Suppressor macrophage treated with lipopolysaccharide for 4 hours (primary cell): ENCODE measurements at places on chromosomes 16 and 17.

DNA sequence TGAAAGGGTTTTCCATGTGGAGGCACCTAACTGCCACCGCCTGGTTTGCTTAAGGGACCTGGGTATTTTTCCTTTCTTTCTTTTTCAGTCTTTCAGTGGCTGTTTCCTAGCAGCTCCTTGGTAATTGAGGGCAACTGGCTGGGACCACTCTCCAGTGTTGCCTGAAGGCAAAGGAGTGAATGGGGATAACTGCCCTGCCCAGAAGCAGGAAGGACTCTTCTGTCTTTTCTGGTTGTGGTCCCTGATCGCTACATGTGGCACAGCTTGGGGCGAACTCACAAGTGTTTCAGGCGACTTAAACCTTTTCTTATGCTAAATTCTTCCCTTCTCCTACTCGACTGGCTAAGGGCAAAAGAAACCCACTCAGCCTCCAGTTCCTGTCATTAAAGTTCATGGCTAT lies 10.1 kb upstream of the TMEM98 start:
- no peak for DNase-seq

DNA sequence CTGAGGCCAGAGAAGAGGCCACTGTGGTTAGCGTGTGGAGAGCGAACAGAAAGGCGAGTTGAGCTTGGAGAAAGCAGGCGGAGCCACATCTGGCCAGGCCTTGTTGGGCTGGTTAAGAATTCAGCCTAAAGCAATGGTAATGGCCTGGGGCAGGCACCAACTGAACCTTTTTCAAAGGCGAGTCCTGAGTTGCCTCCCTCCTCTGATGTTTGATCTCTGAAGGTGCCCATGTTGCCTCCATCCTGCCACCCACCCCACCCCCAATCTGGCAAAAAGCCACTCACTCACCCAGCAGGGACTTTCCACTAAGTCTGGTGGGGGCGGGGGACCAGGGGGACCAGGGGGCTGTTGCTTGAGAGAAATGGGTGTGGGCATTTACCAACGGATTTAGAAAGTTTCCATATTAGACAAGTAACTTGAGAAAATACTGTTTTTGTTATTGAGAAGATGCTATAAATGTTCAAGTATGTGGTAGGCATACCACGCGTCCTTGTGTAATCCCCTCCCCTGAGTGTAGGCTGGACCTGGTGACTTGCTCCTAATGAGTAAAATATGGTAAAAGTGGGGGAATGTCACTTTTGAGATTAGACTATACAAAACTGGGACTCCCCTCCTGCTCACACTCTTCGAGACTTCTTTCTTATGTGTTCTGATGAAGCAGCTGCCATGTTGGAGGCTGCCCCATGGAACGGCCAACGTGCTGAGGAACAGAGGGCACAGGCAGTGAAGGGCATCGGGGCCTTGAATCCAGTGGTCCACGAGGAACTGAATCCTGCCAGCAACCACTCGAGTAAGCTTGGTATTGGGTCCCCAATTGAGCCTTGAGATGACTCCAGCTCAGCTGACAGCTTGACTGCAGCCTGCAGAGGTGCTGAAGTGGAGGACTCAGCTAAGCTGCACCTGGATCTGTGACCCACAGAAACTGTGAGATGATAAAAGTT lies 29.9 kb upstream of the TNS4 start:
- DNase-seq: no peak

DNA sequence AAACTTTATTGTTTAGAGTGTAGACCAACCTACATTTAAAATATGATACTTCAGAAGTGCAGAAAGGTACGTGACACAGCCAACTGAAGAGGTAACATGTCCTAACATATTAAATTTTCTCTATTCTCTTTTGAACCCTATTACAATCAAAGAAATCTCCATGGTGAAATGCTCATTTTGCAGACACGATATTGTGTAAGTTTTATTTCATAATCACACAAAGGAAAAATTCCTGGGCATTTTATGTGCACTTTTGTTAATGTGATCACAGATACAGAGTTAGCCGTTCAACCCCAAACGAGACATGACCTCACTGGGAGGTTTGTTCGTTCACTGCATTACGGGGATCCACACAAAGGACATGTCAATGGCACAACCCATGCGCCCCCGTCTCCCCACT lies 21.8 kb downstream of the KCNJ16 start:
- no peak for DNase-seq

- no peak for DNase-seq
Measured at GRCh38 chr17:54259476-54259875, 436.7 kb downstream of the KIF2B start.

DNA sequence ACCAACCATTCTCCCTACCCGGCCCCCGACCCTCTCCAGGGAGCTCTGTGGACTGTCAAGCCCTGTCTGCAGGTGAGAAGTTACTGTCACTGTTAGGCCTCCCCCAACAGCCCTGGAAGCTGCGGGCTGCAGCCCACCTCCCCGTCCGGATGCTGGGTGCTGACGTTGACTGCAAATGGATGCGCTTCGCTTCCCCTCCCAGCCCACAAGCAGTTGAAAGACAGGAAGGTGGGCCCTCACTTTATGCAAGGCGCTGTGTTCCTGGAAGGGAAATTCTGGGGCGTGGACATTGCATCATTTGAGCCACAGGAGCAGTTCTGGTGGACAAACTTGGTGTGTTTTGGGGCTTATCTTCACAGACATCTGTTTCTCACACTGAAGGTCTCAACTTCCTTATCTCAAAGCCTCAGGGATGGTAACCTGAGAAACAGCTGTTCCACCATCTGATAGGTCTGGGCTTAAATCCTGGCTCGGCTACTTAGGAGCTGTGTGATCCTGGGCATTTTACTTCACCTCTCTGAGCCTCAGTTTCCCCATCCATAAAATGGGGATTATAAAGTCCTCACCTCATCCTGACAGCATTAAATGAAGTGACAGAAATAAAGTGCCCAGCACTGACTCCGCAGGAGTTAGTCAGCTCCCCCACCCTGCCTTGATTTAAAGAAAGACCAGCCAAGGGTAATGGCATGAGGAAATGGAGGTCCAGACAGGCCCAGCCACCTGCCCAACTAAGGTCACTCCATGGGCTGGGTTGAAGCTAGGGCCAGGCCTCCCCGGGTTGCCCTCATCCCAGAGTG lies 4.6 kb upstream of the DRC7 start:
- DNase-seq: peak; percentile 19

GRCh38 chr17:9272501-9273200 lies 251.3 kb downstream of the NTN1 start:
- no peak for DNase-seq

DNA sequence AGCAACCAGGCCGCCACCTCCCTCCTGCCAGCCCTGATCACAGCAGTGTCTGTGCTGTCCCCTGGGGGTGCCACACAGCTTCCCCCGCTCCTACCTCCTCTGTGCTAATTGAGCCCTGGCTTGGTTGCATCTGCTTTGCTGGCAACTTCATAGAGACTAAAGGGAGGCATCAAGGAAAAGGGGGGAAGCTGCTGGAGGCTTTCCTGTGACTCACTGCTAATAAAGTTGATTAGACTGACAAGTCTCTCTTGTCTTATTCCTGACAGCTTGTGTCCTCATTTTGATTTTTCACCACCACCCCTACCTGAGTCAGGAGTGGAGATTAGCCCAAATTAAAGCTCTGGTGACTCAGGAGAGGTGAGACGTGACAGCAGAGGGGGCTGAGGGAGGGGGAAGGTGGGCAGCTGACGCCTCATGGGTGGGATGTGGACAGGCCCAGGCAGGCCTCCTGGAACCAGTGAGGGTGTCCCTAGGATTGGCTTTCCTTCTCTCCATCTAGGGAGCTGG lies 310.0 kb downstream of the CBLN1 start:
- DNase-seq: no peak

- no peak for DNase-seq
Measured at GRCh38 chr17:31902693-31903092, 1.2 kb upstream of the UTP6 start.

DNA sequence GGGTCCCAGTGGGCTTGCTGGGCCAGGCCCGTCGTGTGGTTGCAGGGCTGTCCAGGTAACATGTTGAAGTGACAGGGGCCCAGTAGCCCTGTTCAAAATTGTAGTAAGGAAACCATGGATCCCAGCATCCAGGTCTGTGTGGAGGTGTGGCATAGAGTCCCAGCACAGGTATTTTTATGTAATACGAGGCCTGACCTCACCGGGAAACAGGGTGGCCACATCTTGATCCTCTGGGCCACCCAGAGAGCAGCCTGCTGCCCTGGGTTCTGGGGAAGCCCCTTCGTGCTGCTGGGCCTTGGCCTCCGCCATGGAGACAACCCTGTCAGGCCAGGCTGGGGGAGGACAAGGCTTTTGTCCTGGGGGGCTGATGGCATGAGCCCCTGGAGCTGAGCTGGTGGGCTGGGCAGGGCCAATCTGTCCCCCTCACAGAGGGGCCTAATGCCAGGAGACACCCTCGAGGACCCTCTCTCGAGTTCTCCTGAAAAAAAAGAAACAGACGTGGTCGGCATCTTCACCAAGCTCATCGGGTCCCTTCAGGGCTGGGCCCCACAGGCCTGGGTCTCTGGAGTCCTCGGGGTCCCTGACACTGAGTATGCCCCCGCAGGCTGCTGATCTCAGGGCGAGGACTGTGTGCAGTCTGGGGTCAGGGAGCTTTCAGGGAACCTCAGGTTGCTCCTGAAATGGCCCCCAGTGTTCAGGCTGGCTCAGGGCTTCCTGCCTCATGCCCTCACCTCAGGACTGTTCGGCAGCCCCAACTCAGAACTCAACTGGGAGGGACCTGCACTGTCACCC lies 47.8 kb downstream of the TNFRSF13B start:
- no peak for DNase-seq

DNA sequence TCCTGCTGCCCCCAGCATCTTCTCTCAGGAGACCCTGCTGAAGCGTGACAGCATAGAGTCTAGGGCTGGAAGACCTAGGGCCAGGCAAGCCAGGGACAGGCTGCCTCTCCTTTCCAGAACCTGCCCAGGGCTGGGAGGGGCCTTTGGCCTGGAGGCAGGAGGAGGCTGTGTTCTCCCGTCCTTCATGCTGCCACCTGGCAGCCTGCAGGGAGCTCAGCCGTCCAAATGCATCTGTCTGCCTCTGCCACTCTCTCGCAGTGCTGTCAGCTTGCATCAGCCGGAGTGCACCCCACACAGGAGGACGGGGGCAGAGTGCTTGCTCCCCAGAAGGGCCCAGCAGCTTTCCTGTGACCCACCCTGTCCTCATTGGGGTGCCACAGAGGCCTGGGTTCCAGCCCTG lies 31.3 kb downstream of the ARHGAP23 start:
- no peak for DNase-seq

DNA sequence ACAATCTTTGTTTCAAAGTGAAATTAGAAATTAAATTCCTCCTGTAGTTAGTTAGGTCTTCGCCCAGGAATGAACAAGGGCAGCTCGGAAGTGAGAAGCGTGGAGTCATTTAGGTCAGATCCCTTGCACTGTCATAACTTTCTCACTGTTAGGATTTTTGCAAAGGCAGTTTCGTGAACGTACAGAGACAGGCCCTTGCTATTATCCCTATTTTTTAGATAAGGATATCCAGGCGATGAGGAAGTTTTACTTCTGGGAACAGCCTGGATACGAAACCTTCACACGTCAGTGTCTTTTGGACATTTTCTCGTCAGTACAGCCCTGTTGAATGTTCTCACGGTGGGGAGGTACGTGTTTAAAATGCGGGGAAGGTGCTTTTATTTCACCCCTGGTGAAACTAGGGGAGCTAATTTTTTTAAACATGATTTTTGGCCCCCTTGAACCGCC lies 318 bp upstream of the RBL2 start:
- DNase-seq: no peak

- DNase-seq: no peak
Measured at GRCh38 chr16:23172583-23172982, 10.0 kb upstream of the SCNN1G start.

DNA sequence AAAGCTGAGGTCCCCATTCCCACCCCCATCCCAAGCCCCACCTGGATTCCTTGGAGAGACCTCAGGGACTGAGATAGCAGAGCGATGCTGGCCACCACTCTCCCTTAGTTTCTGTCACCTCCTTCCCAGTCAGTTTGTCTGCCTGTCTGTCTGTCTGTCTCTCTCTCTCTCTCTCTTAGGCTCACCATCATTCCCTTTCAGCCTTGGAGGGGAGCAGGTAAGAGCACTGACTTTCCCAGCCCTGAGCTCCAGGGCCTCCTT lies 5.9 kb downstream of the CD300LB start:
- no peak for DNase-seq

GRCh38 chr17:74042744-74043486 lies 160.6 kb upstream of the RPL38 start:
- DNase-seq: peak; percentile 17

DNA sequence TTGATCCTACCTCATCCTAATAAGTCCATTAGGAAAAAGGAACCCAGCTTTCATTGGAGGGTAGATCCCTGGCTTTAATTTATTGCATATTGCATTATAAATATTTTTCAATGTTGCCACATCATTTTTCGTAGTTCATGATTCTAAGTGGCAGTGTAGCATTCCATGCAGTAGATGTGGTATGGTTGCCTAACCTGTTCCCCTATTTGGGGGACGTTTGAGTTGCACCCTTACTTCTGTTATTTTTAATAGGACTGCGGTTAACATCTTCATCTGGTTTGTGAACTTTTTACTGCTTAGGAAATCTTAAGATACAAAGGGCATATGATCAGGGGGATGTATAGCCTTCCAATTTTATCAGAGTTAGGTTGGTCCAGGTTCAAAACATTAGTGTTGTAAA lies 5.4 kb downstream of the SCPEP1 start:
- no peak for DNase-seq

DNA sequence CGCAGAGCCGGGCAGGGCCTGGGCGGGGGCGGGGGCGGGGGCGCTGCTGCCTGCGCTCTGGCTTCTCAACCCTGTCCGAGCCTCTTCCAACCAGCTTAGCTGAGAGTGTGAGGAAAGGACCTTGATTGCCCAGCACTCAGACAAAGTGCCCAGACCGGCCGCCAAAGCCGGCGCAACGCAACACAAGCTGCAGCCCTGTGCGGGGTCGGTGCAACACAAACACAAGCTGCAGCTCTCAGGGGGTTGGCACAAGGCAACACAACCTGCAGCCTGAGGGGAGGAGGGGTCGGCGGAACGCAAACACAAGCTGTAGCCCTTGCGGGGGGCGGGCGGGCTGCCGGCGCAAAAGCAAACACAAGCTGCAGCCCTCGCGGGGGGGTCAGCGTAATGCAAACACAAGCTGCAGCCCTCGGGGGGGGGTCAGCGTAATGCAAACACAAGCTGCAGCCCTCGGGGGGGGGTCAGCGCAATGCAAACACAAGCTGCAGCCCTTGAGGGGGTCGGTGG lies 60.0 kb downstream of the KLHDC4 start:
- no peak for DNase-seq

- DNase-seq: no peak
Measured at GRCh38 chr17:37769050-37769449, 24.2 kb upstream of the HNF1B start.
